Nephron progenitor cell (in vitro differentiated cells): ENCODE measurements at places on chromosomes 7 and 10.
A peak's percentile ranks its signal among the peaks of the same experiment; 100 is the strongest.

- no peak overlapping the region for H3K4me3 ChIP-seq
- DNase-seq = no peak
Measured at GRCh38 chr7:35702541-35702940, 7.6 kb upstream of the HERPUD2 start.

GRCh38 chr7:32227746-32228145 is 157.5 kb upstream of the PDE1C start:
- H3K36me3 ChIP-seq = no peaks in the 10 kb centered on the region
- no peaks in the 10 kb centered on the region for H3K4me1 ChIP-seq
- H3K27me3 ChIP-seq = peaks cover 16% of the 10 kb centered on the region
- DNase-seq = no peak
- no peak overlapping the region for H3K27ac ChIP-seq
- H3K4me3 ChIP-seq = no peak overlapping the region

DNA sequence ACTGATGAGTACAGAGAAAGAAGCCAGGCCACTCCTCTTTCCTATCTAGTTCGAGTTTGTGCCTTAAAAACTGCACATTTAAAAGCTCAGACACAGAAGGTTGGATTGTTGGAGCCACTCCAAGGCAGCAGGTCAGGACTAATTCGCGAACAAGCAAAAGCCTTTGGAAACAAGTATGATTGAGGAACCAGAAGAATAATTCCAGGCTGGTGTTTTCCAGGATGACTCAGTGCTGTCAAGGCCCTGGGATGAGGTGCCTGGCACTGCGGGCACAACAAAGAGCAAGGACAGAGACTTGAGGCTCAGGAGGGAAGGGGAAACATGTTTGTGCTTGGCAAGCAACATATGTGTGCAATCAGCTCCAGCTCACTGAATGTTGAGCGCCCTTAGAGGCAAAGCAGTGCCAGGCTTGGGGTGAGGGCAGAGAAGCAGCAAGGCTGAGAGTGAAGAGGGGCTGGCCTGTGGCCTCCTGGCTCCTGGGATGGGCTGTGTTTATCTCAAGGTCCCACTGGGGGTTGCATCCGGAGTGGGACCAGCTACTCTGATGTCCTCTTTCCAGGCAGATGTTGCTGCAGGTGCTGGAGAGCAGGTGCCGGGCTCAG is 44.1 kb downstream of the VSTM4 start:
- no peak overlapping the region for H3K27ac ChIP-seq
- no peaks in the 10 kb centered on the region for H3K4me1 ChIP-seq
- H3K4me3 ChIP-seq = no peak overlapping the region

- no peak overlapping the region for H3K27ac ChIP-seq
- peaks cover 9% of the 10 kb centered on the region for H3K27me3 ChIP-seq
- H3K36me3 ChIP-seq = no peaks in the 10 kb centered on the region
Measured at GRCh38 chr10:100043796-100044195, 34.0 kb upstream of the DNMBP start.

DNA sequence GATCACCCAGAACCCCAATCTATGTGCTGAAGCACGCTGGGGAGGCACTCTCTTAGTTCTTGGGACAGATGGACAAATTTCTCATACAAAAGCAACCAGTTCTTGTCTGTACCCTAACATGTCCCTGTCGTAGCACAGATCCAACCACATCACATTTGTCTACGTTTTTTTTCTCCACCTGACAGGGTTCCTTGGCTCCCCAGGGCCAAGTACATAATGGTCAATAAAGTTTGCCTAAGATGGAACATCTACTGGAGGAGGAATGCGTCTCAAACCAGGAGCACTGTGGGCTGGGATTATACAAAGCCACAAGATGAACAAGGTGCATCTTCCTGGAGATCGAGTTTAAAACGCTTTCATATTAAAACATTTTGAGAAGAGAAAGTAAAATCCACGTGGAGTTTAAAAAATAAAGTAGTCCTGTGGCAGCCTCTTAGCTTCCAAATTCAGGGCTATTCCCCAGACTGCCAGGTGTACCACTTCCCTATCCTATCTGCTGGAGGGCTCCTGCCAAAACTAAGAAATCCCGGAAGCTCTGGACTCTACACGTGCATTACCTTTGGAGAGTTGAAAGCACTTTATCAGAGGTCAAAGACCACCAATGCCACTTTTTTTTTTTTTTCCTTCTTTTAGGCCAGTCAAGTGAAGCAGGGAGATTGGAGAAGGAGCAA is 1.4 kb downstream of the TMEM243 start:
- H3K4me3 ChIP-seq = peak overlapping the region; percentile 96
- H3K27ac ChIP-seq = no peak overlapping the region
- no peak for DNase-seq
- peaks cover 26% of the 10 kb centered on the region for H3K36me3 ChIP-seq
- peaks cover 50% of the 10 kb centered on the region for H3K4me1 ChIP-seq
- no peaks in the 10 kb centered on the region for H3K27me3 ChIP-seq

- DNase-seq = no peak
- peaks cover 37% of the 10 kb centered on the region for H3K4me1 ChIP-seq
- H3K27me3 ChIP-seq = peaks cover 7% of the 10 kb centered on the region
- no peak overlapping the region for H3K4me3 ChIP-seq
Measured at GRCh38 chr7:474605-475424, 44.8 kb downstream of the PDGFA start.

GRCh38 chr10:123633636-123634035 is 32.5 kb upstream of the GPR26 start:
- H3K27me3 ChIP-seq = peaks cover 33% of the 10 kb centered on the region
- H3K36me3 ChIP-seq = no peaks in the 10 kb centered on the region
- no peak overlapping the region for H3K27ac ChIP-seq
- H3K4me3 ChIP-seq = no peak overlapping the region

DNA sequence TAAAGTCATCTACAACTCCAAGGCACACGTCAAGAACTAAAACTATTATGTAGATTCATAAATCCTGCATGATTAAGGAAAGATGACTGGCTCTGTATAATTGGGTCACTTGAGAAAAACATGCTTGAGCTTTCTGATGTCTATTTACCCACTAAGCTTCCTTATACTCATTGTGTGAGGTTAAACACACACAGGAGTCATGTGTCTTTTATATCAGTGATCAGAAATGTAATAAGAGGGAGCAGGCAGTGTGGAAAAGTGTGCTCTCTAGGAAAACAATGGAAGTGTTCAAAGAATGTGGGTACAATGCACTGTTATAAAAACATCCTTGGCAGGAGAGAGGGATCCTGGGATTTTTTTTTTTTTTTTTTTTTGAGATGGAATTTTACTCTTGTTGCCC is 108.6 kb upstream of the ARID5B start:
- H3K27ac ChIP-seq = no peak overlapping the region
- H3K36me3 ChIP-seq = no peaks in the 10 kb centered on the region
- no peak overlapping the region for H3K4me3 ChIP-seq
- DNase-seq = no peak
- H3K27me3 ChIP-seq = peaks cover 7% of the 10 kb centered on the region

DNA sequence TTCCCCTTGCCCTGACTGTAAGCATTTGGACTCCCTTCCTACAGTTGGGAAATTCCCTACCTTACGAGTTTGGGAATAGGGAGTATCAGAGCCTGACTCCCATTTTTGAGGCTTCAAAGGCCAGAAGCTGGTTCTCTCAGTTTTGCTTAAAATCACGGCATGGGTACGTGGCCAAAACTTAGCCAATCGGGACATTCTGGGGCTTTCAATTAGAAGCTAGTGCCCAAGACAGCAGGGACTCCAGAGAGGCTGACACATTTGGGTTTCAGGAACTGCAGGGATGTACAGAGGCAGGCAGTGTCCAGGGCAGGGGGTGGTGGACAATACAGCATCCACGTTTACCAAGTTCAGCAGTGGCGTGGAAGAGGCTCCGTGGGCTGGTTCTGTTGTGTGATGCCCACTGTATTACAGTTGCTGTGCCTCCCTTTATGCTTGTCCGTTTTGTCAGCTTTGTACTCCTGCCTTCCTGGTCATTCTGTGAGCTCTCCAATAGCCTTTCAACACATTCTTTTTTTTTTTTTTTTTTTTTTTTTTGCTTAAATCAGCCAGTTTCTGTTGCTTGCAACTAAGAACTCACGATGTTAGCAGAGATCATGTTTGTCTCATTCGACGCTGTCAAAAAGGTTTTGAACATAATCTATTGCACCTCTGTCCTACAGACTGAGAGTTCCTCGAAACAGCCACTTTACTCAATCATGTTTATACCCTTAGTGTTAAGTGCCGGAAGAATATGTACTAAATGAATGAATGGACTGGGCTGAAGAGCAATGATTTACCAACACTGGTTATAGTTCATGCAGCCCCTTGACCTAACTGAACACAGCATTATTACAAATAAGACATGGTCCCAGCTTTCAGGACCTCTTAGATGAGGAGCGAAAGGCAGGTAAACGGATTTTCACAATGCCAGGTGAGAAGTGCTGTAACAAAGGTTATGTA is 1.1 kb downstream of the GGCT start:
- peaks cover 70% of the 10 kb centered on the region for H3K36me3 ChIP-seq
- peak overlapping the region; percentile 90 for H3K4me3 ChIP-seq
- peaks cover 24% of the 10 kb centered on the region for H3K4me1 ChIP-seq
- H3K27me3 ChIP-seq = peaks cover 6% of the 10 kb centered on the region

DNA sequence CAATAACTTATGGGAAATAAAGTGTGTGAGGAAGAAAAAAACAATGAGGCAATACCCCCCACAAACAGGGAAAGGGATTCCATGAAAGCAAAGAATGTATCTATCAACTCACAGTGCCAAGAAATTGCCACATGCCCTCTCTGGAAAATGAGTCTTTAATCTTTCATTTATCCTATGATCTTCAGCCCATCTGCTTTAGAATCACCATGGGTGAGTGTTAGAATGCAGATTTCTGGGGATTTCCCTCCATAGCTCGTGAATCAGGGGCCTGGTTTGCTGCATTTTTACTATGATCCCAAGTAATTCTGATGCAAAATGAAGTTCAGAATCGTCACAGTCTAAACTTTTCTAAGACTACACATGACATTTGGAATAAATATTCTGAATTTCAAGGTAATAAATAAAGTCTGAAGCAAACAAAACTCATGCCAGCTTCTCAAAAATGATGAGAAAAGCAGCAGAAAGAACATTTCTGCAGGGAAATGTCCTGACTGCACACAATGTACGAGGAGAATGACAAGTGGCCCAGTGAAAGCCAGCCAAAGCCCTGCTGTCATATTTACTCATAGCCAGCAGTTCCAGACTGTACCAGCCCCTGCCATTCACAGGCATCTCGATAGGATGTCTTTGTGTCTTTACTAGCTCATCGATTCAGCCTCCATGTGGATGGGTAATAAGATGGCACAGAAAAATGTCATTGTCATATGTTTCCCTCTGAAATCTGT is 167.1 kb downstream of the ELMO1 start:
- H3K4me3 ChIP-seq = no peak overlapping the region
- no peak overlapping the region for H3K27ac ChIP-seq
- no peak for DNase-seq
- peaks cover 19% of the 10 kb centered on the region for H3K4me1 ChIP-seq
- H3K36me3 ChIP-seq = peaks cover 18% of the 10 kb centered on the region
